Stimulated activated CD4-positive, alpha-beta T cell treated with anti-CD3 and anti-CD28 coated beads, Interleukin-4, amount 100 ng/mL, for 1 hour (primary cell): ENCODE measurements at places on chromosomes 3 and 15.

- no peak for DNase-seq
Observed at GRCh38 chr3:107384907-107385306, 7.7 kb downstream of the CCDC54 start.

GRCh38 chr3:60056404-60056803, 1006.6 kb upstream of the CFAP20DC start:
- no peak for DNase-seq

DNA sequence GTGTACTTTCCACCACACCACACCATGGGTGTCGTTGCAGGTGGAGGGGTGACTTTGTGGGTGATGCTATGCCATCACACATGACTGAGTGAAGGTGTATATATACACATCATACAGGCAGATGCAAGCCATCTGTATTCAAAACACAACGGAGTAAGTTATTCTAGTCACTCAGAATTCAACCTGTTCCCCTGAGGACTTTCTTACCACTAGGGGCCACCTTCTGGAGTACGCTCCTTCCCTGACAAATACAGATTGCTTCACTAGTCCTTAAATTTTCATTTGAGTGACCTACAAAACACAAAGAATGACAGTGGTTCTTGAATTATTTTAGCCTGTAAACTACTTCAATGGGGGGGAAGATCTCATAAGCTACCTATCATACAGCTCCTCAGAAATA, 52.8 kb upstream of the NTRK3 start:
- no peak for DNase-seq

GRCh38 chr3:134680796-134681521, 30.1 kb upstream of the KY start:
- DNase-seq = no peak

DNA sequence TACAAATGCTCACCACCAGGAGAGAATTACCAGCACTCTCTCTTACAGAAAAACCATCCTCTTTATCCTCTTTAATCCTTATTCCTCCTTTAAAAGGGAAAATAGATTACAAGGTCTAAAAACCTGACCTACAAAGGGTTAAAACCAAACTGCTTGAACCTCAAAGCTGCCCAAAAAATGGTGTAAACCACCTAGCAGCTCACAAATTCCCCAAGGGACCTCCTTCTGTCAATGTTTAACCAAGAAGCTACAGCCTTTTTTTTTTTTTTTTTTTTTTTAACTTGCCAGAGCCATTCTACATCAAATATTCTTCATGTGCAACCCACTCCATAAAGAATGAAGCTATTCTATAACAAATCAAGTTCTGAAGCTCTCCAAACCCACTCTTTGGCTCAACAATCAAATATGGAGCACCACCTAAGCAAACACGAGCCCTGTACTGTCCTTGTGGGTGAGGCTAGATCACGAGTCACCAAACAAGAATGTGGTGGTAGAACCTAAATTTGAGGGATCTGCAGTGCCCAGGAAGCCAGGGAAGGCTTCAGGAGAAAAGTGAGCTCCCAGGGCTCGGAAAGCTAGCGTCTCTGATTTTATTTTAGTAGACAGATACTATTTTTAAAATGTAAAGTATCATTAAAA, 20.1 kb downstream of the OSBPL10 start:
- DNase-seq = no peak

DNA sequence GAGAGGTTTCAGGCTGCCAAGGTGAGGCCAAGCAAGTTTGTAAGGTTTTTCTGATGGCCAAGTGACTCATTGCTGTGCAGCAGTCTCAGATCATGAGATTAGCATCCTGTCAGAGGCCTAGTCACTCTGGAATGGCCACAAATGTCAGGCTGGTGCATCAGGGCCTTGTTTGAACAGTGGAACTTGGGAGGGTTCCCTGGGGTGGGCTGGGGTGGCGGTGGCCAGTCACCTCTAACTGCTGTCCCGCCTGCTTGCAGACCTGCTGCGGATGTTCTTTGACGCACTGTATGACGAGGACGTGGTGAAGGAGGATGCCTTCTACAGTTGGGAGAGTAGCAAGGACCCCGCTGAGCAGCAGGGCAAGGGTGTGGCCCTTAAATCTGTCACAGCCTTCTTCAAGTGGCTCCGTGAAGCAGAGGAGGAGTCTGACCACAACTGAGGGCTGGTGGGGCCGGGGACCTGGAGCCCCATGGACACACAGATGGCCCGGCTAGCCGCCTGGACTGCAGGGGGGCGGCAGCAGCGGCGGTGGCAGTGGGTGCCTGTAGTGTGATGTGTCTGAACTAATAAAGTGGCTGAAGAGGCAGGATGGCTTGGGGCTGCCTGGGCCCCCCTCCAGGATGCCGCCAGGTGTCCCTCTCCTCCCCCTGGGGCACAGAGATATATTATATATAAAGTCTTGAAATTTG, 2.8 kb upstream of the FAM131A start:
- DNase-seq = peak; percentile 32
